BJ (cell line): ENCODE measurements at places on chromosomes 5 and 9.

- DNase-seq = no peak
Measured at GRCh38 chr9:131523086-131523388, 8.0 kb downstream of the UCK1 start.

DNA sequence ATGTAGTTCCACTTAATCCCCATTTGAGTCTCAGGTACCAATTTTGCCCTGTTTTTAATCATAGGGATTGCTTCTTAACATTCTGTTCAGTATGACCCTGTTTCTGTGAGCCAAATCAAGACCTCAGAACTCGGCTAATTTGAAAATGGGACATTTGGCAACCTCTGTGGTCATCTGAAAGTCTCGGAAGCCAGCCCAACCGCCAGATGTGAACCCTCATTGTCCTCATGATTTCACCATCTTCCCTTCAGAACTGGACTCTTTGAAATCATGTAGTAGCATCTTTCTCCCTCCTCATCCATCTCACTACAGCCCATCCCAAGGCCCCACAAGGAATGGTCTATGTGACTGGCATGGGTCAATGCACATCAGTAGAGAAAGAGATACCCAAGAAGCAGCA, 88.9 kb downstream of the S1PR3 start:
- no peak for DNase-seq

DNA sequence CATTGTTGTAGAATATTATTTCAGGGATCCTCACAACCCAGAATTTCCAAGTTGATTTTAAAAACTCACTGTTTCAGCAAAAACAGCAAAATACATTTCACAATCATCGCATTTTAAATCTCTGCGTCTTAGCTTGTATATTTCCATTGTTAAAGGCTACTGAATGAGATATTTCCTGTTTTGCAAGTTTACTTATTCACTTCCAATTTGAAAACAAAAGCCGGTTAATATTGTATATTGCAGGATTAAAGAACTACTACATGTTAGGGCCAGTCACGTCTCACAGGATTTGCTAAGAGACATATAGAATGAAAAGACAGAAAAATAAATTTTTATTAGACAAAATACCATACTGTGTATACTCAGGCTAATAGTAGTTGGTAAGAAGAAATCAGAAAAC, 395.9 kb upstream of the CDH9 start:
- no peak for DNase-seq

DNA sequence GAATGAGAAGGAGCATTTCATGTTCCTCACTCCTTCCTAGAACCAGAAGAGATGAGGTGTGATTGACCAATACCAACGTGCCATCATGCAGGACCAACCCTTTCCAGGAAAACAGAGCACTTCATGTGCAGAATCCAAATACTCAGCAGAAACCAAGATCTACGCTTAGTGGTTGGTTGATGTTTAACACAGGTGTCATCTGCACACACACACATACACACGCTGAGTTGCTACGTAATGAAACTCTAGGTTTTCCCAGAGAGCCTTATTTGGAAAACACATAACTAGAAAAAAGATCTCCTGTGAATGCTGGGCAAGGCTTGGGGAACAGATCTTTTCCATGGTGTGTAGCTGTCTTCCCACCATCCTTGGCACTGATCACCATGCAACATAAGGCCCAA, 21.1 kb upstream of the ZNF622 start:
- DNase-seq = no peak

GRCh38 chr9:124624735-124624992, 117.5 kb upstream of the NR5A1 start:
- DNase-seq = no peak

DNA sequence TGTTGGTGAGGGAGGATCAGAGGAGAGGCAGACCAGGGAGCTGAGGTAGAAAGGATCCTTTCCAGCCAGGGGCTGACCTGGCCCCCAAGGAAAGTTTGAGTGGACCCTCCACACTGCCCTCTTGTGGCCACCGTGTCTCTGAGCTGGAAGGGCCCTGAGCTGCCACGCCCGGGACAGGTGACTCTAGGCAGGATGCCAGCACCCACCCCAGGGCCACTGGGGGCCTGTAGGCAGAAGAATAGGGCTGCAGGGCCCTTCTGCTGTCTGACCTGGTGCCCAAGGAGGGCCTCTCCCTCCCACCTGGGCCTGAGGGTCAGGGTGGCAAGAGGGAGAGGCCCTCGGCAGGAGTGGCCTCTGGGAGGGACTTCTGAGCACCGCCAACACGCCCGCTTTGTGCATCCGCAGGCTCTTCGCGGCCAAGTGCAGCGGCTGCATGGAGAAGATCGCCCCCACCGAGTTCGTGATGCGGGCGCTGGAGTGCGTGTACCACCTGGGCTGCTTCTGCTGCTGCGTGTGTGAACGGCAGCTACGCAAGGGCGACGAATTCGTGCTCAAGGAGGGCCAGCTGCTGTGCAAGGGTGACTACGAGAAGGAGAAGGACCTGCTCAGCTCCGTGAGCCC, 76.8 kb downstream of the LMX1B start:
- DNase-seq = no peak

DNA sequence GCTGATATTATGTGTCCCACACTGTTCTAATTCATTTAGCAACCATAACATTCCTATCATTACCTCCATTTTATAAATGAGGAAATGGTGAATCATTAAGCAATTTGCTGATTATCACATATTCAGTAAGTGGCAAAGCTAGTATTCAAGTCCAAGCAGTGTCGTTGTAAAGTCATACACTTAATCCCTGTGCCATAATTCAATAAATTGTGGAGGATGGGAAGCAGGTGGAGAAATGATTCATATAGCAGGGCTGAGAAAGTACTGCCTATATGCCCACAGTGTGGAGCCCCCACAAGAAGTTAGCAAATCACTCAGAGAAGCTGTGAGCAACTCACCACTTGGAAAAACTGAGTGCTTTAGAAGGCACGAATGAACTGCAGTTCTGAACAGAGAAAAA, 691.0 kb downstream of the PTPRD start:
- no peak for DNase-seq

DNA sequence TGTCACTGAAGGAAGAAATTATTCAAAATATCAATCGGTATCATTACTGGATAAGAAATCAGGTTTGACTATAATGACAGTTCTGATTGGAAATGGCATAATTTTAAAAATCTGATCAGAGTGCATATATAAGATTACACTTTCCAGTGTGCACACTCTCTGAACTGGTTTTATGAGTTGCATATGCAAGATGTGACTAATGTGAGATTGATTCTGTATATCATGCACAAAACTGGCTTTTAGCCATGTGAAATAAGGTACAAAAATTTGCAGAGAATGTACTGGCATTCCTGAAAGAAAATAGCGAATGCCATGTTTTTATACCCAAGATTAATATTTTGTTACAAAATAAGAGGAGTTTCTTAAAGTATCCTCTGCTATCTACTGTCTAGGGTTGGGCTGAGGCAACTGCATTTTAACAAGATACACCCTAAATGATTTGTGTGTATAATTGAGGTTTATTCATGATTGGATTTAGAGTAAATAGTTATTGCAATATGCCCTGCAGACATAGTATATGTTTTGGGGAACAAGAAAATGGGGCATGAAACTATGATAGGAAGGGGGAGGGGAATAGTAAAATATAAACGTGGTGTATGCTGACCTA, 70.7 kb downstream of the LNPEP start:
- DNase-seq = no peak

DNA sequence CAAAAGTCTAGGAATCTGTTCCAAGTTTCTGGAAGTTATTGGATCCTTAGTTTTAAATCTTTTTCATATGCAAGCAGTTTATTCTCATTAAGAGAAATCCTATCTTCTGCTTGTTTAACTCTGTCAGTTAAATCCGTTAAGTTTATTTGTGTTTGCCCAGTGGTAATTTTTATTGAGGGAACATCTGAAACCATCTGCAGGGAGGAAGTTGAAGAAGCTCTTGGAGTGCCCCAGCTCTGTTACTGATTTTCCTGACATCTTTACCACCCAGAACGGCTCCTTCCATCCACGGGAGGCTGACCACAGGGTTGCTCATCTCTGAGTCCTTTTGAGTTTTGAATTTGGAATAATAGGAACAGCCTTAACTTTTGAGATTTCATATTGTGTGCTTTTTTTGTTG, 99.9 kb upstream of the ZNF618 start:
- no peak for DNase-seq

GRCh38 chr9:31847963-31848362, 536.5 kb upstream of the ACO1 start:
- DNase-seq = no peak

- no peak for DNase-seq
Measured at GRCh38 chr5:97297704-97298091, 114.7 kb upstream of the RIOK2 start.

GRCh38 chr5:7405277-7405676, 9.3 kb downstream of the ADCY2 start:
- no peak for DNase-seq

GRCh38 chr9:34521406-34522045, 1.3 kb downstream of the ENHO start:
- DNase-seq = no peak

DNA sequence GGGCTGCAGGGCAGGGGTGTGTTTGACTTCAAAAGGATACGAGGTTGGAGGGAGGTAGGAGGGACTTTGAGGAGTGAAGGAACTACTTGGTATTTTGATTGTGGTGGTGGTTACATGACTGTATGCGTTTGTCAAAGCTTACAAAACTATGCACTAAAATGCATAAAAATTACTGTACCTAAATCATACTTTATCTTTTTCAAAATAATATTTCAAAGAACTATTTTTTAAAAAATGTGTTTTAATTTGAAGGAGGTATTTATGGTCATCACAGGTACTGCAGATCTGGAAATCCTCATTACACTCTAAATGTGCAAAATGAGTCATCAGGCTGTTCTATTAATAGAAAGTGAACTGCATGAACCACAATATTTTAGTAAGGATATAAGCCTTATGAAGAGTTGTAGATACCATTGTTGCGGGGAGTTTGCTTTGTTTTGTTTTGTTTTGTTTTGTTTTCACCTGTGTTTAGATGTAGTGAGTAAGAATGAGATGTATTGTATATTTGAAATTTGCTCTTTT, 116.9 kb downstream of the ARRDC3 start:
- no peak for DNase-seq

DNA sequence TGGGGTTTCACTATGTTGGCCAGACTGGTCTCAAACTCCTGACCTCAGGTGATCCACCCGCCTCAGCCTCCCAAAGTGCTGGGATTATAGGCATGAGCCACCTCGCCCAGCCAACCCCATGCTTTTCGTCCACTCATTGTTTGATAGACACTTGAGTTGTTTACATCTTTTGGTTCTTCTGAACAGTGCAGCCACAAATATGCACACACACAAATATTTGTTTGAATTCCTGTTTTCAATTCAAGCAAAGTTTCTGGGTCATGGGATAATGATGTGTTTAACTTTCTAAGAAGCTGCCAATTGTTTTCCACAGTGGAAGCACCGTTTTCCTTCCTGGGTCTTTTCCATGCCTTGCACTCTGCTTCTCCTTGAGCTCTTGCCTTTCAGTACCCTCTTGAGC, 6.8 kb upstream of the PAEP start:
- no peak for DNase-seq

DNA sequence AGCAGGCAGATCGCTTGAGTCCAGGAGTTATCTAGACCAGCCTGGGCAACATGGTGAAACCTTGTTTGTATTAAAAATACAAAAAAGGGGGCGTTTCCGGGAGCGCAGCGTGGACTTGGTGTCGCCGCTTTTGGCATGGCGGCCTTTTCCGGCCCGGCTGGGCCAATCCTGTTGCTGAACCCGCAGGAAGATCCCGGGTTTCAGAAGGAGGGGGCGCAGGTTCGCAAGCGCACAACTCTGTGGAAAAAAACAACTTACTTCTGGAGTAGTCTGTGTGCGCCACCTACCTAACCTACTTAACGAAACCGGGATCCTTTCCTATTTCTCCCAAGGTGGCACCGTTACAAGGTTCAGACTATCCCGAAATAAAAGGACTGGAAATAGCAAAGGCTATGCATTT, 198.6 kb downstream of the MSX2 start:
- no peak for DNase-seq

GRCh38 chr5:52139888-52140615, 647.7 kb upstream of the ITGA1 start:
- DNase-seq = no peak

DNA sequence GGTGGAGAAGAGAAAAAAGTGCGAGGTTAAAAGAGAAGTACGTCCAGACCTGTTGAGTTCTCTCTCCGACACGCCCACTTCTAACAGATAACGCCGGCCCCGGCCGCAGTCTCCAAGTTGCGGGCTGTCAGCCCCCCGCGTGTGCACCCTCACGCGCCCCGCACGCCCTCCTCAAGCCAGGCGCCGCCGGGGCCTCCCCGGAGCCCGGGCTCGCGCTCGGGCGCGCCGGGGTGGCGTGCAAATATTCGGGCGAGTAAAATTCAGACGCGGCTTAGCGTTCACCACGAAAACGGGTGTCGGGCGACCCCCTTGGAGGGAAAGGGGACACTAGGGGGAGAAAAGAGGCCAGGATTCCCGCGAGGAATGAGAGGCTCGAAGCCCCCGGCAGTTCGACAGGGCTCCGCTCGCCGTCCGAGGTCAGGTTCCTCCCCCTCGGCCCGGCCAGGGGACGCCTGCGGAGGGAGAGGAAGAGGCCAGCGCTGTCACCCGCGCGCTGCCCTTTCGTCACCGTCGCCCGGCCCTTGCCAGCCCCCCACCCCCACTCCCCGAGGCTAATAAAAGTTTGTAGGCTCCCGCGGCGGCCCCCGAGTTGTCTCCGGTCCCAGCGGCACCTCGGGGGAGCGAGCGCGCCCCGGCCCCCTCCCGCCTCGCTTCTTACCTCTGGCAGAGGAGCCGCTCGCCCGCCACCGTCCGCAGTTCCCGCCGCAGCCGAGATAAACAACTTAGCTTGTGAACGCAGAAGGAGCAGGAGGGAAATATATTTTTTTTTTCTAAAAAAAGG, 743 bp downstream of the NR3C1 start:
- no peak for DNase-seq

GRCh38 chr5:176362233-176362490, 598 bp upstream of the KIAA1191 start:
- DNase-seq = no peak

DNA sequence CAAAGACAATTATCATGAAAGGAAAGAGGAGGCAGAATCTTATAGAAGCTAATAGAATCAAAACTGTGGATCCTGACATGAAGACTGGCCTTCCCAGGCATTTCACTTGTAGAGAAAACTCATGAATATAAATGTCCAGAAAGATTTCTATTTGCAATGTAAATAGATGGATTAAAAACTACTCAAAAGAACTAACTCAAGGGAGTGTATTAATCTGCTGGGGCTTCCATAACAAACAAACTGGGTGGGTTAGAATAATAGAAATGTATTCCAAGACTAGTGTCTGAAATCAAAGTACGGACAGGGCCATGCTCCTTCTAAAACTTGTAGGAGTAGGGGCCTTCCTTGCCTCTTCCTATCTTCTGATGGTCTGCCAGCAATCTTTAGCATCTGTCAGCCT, 267.4 kb downstream of the ADAMTSL1 start:
- DNase-seq = no peak

- DNase-seq = no peak
Measured at GRCh38 chr9:106683454-106683853, 179.5 kb upstream of the ZNF462 start.

DNA sequence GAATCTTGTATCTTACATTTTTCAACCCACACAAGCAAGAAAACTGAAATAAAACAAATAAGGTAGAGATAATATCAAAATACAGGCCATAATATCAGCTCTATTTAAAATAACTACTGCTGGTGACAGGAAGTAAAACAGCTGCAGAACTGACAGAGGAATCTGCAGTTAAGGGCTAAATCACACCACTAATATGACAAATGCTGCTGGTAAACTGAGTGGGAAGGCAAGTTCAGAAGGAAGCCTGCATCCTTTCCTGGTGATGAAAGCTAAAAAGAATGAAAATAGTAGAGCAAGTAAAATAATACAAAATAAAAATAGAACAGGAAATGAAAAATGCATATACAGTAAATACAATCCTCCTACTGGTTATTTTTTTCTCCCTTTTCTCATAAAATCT, 1293.7 kb upstream of the C9orf72 start:
- no peak for DNase-seq

GRCh38 chr5:33601881-33602280, 161.1 kb downstream of the TARS1 start:
- DNase-seq = no peak
